ENCODE measurements at places on chromosomes 7 and 10.

- DNase-seq = no peak
Measured at GRCh38 chr7:111801277-111801676, 239.0 kb upstream of the IMMP2L start.

GRCh38 chr7:108310351-108310750 lies 145.9 kb downstream of the NRCAM start:
- DNase-seq = no peak

- no peak for DNase-seq
Measured at GRCh38 chr7:111873963-111874690, 311.8 kb upstream of the IMMP2L start.

GRCh38 chr10:107277591-107277990 lies 113.1 kb upstream of the SORCS1 start:
- no peak for DNase-seq

Measured in NCI-H1048 (cell line).